ENCODE measurements at places on chromosomes 3 and 15. TPM values are rescaled to one million over a fixed set of nuclear protein-coding genes. Genes with fewer than 3 reads are reported as not detected.

The CCDC13 gene
- polyA plus RNA-seq = 1.2 TPM

The ATP13A5 gene
- polyA plus RNA-seq = not detected

The TGM4 gene
- polyA plus RNA-seq = not detected

The TFRC gene
- 95.8 TPM for polyA plus RNA-seq

The NANOGP8 gene
- 0.07 TPM for polyA plus RNA-seq

The IL17RE gene
- polyA plus RNA-seq = 1.1 TPM

The PLSCR4 gene
- polyA plus RNA-seq = 2.0 TPM

The DNAH12 gene
- 0.27 TPM for polyA plus RNA-seq

The EPB42 gene
- polyA plus RNA-seq = not detected

The ULK4 gene
- 1.1 TPM for polyA plus RNA-seq

The HDGFL3 gene
- polyA plus RNA-seq = 3.0 TPM

The VPS39 gene
- 15.2 TPM for polyA plus RNA-seq

The SERPINI2 gene
- polyA plus RNA-seq = 0.10 TPM

The MCTP2 gene
- polyA plus RNA-seq = not detected

The CYP19A1 gene
- polyA plus RNA-seq = 4.7 TPM

The CHRNA7 gene
- 1.9 TPM for polyA plus RNA-seq

The APOD gene
- polyA plus RNA-seq = 629 TPM

The ATP13A4 gene
- polyA plus RNA-seq = 0.18 TPM

The PLCB2 gene
- polyA plus RNA-seq = 0.73 TPM

The CFAP44 gene
- 2.5 TPM for polyA plus RNA-seq

The CRYGS gene
- polyA plus RNA-seq = 0.65 TPM

The NPAP1 gene
- polyA plus RNA-seq = not detected

The IGSF11 gene
- 7.4 TPM for polyA plus RNA-seq

The PRSS50 gene
- 0.07 TPM for polyA plus RNA-seq

The TGM5 gene
- 0.06 TPM for polyA plus RNA-seq

The COL8A1 gene
- 2.3 TPM for polyA plus RNA-seq

The LIPH gene
- not detected for polyA plus RNA-seq

The XIRP1 gene
- polyA plus RNA-seq = 523 TPM

All from psoas muscle (tissue), 8 donors.